ENCODE measurements at places on chromosomes 6 and 20.

- no peak for DNase-seq
Measured at GRCh38 chr6:169221264-169221663, 32.4 kb downstream of the THBS2 start.

DNA sequence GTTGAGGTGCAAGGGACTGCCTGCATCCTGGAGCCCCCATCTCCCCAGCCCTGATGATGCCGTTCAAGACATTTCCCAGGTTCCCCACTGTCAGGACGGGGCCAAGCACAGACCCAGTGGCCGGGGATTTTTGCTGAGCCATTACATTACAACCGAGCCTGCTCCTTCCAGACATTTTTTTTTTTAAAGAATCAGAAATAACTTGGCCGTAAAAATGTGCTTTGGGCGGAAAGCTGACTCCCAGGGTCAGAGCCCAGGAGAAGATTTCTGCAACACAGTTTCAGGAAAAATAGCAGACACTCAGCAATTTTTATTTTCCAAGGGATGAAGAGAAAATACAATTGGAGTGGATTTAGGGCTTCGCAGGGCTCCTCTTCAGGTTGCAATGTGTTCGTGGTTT, 87.9 kb downstream of the LRFN2 start:
- DNase-seq = no peak

GRCh38 chr20:48530957-48531356, 296.8 kb downstream of the PREX1 start:
- DNase-seq = no peak

- no peak for DNase-seq
Measured at GRCh38 chr6:144036064-144036834, 28.2 kb upstream of the PLAGL1 start.

- no peak for DNase-seq
Measured at GRCh38 chr6:142712231-142712630, 232.7 kb downstream of the HIVEP2 start.

GRCh38 chr6:22079783-22080182, 217.1 kb downstream of the PRL start:
- no peak for DNase-seq

GRCh38 chr6:165984729-165985275, 182.8 kb downstream of the TBXT start:
- DNase-seq = no peak

DNA sequence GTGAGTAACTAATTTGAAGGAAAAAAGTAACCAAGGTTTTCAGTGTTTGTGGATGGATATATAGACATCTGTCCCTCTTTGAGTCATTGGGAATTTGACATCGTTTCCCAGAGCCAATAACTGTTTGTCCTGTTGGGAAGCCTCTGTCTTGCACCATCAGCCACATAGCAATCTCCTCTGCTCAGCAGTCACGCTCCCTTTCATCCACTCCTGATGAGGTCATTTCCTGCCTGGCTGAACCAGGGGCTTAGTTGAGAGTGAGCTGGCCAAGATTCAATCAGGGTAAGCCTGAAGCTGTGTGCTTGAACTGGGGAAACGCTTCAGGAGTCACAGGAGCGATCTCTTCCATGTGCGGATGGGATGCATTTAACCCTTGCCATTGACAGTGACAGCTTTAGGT, 121.5 kb upstream of the FOXQ1 start:
- DNase-seq = peak; percentile 85

DNA sequence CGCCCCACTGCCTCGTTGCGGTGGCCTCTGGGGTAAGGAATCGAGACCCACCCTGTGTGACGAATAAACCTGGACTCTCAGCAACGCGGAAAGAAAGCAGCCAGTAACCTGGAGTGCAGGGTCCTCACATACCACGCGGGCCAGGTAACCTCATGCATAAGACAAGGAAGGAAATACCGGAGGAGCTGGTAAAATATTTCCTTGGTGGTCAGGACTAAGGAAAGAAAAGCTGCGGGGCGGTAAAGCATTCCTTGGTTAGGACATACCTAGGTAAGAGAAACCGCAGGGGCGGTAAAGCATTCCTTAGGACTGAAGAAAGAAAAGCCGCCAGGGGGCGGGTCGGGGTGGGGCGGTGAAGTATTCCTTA, 80.7 kb downstream of the SYTL3 start:
- no peak for DNase-seq

GRCh38 chr20:8718279-8718678, 350.6 kb upstream of the PLCB4 start:
- DNase-seq = no peak

- no peak for DNase-seq
Measured at GRCh38 chr20:42192321-42192720, 574.1 kb upstream of the CHD6 start.

DNA sequence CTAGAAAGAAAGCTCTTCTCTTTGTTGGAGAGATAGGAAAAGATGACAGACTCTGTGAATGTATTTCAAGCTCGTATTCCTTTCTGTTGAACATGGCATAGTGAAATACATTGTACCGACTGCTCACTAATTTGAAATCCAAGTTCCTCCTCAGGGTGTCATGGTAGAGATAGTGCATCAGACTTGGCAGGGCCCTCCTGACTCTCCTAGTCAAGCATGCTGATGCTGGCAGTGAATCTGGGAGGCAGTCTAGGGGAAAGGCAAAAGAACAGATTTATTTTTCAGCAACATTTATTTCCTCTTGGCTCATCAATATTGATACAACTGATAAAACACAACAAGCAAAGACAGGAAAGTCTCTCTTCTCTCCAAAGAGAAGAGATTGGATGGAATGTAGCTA, 356.3 kb upstream of the IRAK1BP1 start:
- DNase-seq = no peak

GRCh38 chr6:7905416-7905815, 5.2 kb downstream of the TXNDC5 start:
- DNase-seq = no peak

Data from RKO (cell line).